ENCODE measurements at places on chromosomes 13 and 19.

DNA sequence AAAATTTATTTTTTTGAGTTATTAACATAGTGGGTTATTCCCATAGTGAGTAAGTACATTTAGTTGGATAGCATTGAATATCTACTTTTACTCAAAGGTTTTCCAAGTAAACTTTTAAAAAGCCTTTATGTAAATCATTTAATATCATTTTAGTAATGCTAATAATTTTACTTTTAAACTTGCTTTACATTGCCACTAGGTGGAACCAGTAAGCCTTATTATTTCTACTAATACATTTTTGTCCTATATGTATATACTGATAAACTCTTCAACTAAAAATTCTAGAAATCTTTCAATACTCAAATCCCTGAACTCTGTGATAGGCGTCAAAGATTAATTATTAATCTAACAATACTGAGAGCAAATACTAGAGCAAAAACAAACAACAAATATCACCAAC, 1709.2 kb upstream of the PCDH20 start:
- DNase-seq: peak; percentile 14

DNA sequence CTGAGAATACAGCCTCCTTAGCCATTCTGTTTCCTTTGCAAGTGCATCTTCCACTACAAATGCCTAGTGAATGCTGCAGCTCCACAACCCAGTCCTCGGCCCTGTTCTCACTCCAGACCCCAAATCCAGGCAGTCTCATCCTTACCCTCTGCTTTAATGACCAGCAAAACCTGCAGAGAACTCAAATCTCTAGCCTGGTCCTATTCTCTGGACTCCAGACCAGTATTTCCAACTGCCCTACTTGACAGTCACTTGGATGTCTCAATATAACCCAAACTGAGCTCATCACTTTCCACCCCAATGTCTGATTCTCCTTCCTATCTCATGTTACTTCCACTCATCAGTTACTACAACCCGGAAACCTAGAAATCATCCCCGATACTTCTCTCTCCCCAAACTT, 2.6 kb upstream of the EBPL start:
- DNase-seq: no peak

- no peak for DNase-seq
Measured at GRCh38 chr19:30757104-30757836, 385.1 kb downstream of the ZNF536 start.

DNA sequence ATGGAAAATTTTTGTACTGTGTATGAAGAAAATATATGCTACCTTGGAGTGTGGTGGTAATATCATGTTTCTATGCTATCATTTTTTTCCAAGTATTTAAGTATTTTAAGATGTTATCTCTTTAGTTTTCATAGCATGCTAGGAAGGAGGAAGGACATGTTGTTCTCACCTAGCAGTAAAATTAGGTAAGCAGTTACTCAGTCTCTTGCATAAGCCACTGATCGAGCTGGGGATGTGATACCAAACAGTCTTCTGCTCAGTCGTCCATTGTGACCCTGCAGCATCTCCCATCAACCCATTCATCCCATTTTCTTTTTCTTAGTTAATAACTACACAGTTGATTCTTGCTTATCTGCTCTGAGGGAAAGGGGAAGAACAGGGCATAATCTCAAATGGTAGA, 130.6 kb downstream of the KLF5 start:
- no peak for DNase-seq

GRCh38 chr19:40245506-40246128, 19.1 kb upstream of the CCNP start:
- no peak for DNase-seq

DNA sequence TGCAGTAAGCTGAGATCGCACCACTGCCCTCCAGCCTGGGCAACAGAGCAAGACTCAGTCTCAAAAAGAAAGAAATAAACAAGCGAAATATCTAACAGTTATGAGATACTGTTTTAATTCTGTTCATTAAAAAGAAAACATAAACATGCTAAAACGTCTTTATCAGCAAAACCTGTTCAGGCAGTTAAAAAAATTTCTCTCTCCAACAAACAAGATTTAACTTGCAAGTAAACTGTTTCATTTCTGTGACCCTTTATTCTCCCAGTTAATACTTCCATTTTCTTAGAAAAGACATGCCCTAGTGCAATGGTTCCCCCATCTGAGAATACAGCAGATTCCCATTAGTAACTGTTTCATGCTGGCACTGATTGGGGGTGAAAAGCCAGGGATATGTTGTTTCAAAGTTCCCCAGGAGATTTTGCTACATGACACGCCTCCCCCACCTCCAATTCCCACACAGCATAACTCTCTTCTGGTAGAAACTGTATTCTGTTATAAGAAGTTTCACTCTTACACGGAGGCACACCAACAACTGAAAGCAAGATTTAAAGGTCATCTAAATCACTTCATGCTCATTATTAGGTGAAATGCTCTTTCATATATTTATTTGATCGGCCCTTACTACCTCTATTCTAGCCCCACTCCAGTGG, 24.4 kb downstream of the ELF1 start:
- no peak for DNase-seq
